ENCODE measurements at places on chromosomes 13 and 19.

DNA sequence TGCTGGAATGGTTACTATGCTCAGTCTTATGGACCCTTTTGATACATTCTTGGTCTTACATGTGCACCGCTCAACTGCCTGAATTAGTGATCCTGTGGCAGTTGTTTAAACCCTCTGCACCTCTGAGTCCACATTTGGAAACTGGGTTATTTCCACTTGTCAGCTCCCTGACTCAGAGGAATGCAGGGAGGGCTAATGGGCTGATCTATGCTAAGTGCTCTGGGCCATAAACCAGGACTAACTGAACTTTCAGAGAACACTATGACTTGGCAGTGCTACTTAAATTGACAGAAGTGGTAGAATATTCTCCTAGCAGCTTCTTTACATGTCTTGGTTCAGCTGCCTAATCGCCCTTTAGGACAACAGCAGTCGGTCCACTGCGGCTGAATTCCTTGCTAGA lies 26.8 kb upstream of the MED4 start:
- DNase-seq: no peak

- DNase-seq: no peak
Observed at GRCh38 chr19:31960474-31960873, 384.9 kb upstream of the ZNF507 start.

- DNase-seq: peak; percentile 30
Observed at GRCh38 chr19:18846862-18847548, 15.2 kb downstream of the UPF1 start.

DNA sequence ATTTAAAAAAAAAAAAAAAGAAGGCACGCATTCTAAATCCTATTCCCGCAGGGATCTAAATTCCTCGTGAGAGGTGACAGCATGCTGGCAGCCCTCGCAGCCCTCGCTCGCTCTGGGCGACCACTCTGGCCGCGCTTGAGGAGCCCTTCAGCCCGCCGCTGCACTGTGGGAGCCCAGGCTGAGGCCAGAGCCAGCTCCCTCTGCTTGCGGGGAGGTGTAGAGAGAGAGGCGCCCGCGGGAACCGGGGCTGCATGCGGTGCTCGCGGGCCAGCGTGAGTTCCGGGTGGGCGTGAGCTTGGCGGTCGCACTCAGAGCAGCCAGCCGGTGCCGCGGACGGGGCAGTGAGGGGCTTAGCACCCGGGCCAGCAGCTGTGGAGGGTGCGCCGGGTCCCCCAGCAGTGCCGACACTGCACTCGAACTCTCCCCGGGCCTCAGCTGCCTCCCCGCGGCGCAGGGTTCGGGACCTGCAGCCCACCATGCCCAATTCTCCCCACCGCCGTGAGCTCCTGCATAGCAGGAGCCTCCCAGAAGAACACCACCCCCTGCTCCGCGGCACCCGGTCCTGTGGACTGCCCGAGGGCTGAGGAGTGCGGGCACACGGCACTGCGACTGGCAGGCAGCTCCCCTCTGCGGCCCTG lies 553.9 kb downstream of the LMO7 start:
- no peak for DNase-seq

GRCh38 chr13:94286581-94286980 lies 192.9 kb downstream of the DCT start:
- no peak for DNase-seq

DNA sequence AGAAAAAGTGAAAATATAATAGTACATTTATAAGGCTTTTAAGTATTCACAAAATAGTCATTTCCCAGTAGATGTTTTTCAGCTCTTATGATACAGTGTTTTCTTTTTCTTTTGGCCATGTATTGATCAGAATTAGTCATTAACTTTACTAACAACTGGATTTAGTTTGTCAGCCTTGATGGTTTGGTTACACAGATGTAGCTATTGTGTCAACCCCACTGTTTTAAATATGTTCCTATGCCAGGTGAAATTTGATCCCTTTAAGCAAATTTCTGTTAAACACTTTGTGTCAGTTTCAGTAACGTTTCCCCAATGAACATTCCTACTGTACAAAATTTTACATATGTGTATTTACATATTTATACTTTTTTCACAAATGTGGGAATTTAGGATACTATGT lies 261.5 kb upstream of the STARD13 start:
- DNase-seq: no peak

GRCh38 chr19:30512176-30513081 lies 140.2 kb downstream of the ZNF536 start:
- DNase-seq: no peak

DNA sequence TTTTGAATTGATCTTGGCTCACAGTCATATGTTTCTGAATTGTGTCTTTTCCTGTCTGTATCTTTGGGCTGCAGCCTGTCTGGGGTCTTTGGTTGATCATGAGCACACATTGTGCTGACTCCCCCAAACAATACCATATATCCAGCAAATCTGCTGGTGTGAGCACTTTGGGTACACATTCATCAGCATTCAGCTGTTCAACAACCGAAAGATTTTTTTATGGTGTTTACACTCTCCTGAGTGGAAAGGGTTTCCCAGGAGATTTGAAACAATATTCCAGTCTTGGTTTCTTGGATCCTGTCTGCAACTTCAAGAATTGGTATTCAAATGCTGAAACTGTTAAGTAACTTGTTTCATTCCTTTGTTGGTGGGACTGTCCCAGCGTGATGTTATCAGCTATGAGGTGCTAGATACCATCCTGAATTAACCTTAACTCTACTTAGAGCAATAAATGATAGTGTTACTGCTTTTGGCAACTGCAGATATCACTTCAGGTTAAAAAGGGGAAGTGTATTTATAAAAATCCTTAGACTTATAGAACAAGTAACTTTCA lies 78.4 kb upstream of the DIAPH3 start:
- DNase-seq: no peak

DNA sequence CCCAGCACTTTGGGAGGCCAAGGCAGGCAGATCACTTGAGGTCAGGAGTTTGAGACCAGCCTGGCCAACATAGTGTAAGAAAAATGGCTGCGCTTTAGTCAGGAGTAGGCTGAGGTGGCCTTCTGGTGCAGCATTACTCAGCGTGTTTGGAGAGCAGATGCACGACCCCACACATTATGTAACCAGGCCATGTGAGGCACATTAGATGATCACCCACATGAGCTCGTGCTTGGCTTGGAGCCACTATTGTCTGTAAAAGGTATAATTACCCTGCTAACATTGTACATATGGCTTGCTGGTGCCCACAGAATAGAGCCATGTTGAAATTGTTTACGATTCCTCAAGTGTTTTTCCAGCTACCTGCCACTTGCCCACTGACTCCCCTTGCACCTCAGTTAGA lies 24.0 kb upstream of the SCEL start:
- no peak for DNase-seq

- no peak for DNase-seq
Observed at GRCh38 chr13:83879431-83880171, 2.7 kb downstream of the SLITRK1 start.

DNA sequence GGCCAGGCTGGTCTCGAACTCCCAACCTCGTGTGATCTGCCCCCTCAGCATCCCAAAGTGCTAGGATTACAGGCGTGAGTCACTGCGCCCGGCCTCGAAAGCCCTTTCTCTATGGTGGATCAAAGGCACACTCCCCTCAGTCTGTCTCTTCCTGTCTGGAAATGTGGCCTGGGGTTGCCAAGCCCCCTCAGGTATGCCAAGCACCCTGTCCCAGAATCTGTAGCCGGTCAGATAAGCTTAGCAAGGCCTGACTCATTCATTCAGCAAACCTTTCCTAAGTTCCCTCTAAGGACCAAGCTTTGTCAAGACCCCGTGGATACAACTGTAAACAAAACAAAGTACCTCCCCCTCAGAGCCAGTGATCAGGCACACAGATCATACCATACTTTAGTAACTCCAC lies 14.1 kb downstream of the NUCB1 start:
- no peak for DNase-seq

- no peak for DNase-seq
Observed at GRCh38 chr19:4889034-4889815, 13.5 kb downstream of the ARRDC5 start.

DNA sequence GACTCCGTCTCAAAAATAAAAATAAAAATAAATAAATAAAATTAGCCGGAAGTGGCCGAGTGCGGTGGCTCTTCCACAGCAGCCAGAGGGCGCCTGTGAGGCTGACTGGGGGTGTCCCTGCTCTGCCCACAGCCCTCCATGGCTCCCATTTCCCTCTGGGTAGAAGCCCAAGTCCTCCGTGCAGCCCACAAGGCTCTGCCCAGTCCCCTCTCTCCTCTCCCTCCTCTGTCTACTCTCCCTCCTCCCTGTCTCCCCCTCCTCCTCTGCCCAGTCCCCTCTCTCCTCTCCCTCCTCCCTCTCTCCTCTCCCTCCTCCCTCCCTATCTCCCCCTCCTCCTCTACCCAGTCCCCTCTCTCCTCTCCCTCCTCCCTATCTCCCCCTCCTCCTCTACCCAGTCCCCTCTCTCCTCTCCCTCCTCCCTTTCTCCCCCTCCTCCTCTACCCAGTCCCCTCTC lies 20.4 kb downstream of the MISP start:
- no peak for DNase-seq

DNA sequence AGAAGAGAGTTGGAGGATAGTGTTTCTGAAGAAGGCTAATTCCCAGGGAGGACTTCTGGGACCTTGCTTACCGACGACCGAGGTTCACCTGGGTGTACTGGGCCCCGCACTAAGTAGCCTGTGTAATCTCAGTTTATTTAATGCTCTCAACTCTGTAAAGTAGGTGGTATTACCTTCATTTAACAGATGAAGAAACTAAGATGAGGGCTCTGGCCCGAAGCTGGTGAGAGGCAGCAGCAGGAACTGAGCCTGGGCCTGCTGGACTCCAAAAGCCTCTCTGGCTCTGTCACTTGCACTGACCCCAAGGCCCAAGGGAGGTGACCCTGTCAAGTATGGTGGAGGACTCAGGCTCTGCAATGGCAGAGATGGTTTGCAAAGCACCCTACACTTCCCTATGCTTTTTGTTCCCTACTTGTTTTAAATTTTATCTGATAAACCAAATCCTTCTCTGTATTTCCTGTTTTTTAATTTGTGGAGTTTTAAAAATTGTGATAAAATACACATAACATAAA lies 50.6 kb downstream of the GGACT start:
- no peak for DNase-seq

GRCh38 chr19:13024126-13024950 lies 29.1 kb downstream of the NFIX start:
- DNase-seq: no peak

DNA sequence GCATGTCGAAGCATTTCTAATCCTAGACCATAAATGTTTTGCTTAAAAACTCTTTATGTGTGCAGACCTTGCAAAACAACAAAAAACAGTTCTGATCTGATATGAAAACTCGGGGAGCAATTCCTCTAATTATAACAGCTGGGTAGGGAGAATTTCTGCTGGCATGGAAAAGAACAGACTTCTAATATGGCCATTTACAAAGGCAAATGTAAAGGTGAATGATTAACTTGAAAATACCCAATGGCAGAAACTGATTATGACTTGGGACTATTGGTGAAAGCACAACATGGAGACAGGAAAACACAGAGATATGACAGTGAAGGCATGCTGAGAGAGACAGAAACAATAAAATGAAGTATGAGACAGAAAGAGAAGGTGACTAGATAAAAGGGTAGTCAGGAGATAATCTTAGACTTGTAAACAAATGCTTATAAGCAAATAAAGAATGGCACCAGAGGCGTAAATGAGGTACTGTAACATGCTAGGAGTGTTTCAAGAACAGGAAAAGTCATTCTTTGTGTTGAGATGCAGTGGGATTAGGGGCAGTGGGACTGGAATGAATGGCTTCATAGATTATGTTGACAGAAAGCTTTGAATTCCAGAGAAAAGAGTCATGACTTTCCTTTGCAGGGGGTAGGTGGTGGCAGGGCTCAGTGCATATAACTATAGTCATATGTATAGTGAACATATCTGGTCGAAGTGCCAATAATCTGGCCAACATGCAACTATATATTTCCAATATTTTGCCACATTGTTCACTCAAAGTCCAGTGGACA lies 393.0 kb downstream of the ITGBL1 start:
- no peak for DNase-seq

- DNase-seq: no peak
Observed at GRCh38 chr13:50365408-50366391, 350.5 kb downstream of the KCNRG start.

- DNase-seq: no peak
Observed at GRCh38 chr19:5114727-5115126, 145.8 kb downstream of the KDM4B start.
